Right renal cortex interstitium (tissue), 3 donors: ENCODE measurements at places on chromosomes 13 and 19. TPM values are rescaled to one million over a fixed set of nuclear protein-coding genes. Genes with fewer than 3 reads are reported as not detected.

The CEACAM7 gene
- not detected for polyA plus RNA-seq

The APC2 gene
- 1.1 TPM for polyA plus RNA-seq

The ATP8B3 gene
- polyA plus RNA-seq, result 0.65 TPM

The TNFSF11 gene
- 0.60 TPM for polyA plus RNA-seq

The CAPN12 gene
- polyA plus RNA-seq, result 4.2 TPM

DNA sequence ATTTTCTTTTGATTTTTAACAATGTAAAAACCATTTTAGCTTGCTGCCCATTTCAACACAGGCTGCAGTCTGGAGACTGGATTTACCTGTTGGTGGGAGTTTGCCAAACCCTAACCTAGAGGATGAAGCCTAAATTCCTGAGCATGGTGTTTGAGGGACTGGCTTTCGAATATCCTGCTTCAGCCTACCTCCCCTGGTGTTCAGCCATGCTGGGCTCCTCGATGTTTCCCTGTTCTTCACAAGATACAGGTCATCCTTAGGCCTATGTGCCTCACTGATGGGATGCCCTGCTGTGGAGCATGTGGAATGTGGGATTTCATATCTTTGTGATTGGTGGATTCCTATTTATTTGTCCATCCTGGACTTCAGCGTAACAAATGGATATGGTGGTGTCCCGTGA, 20.4 kb upstream of the ERCC5 start:
- DNase-seq, result no peak

GRCh38 chr13:108077284-108077683, 138.1 kb downstream of the LIG4 start:
- no peak for DNase-seq

- DNase-seq, result no peak
These were observed 86.3 kb downstream of the PCCA start for GRCh38 chr13:100175078-100175802.

- DNase-seq, result no peak
These were observed 35.6 kb upstream of the ZNF599 start for GRCh38 chr19:34808566-34808965.

DNA sequence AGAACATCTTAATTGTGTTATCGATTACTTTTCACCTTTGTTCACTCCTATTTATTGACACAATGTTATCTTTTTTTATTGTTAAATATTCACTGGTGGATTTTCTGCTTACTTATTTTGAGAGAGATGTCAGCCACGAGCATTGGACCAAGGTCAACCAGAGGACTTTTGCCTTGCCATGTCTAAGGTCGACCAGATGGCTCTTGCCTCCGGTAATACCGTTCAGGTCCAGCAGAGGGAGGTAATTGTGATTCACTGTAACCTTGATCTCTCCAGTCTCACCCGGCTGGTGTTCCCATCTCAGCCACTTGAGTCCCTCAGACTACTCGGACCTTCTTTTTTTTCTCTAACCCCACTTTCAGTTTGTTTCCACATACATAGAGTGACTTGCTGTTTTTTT, 1438.1 kb downstream of the UQCRFS1 start:
- no peak for DNase-seq

DNA sequence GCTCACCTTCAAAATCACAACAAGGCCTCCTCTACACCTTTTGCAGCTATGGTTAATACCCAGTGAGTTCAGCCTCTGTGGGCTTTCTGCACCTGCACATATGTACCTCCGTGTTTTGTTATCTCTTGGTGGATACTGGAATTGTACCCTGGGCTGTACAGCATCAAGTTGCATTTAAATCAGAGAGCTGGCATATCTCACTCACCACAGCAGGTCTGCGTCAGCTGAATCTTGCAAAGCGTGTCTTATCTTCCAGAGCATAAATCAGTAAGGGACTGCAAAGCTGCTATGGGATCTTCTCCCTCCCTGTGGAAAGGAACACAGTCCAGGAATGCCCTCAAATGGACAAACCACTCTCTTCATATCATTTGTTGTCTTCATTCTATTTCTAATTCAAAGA, 1048.7 kb downstream of the UQCRFS1 start:
- no peak for DNase-seq

DNA sequence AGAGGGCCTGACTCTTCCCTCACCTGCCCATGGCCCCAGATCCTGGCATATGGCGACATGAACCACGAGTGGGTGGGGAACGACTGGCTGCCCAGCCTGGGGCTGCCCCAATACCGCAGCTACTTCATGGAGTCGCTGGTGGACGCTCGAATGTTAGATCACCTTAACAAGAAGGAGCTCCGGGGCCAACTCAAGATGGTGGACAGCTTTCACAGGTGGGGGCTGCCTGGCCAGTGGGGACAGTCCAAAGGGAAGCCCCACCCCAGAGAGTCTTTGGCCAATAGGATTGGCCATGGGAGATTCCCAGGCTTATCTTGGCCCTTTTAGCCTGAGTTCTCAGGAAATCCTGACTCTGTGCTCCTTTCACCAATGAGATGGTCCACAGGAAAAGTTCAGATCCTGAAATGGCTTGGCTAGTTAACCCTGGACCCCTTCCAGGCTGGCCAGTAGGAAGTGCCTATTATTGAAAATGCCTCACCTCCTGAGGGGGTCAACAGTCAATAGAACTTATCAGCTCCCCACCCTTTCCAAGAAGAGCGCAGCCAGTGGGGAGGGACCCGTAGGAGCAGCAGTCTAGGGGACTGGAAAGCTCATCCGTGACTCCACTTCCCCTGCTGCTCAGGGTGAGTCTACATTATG, 7.0 kb downstream of the HRC start:
- no peak for DNase-seq

GRCh38 chr19:42174958-42175734, 42.3 kb downstream of the DEDD2 start:
- DNase-seq, result no peak

DNA sequence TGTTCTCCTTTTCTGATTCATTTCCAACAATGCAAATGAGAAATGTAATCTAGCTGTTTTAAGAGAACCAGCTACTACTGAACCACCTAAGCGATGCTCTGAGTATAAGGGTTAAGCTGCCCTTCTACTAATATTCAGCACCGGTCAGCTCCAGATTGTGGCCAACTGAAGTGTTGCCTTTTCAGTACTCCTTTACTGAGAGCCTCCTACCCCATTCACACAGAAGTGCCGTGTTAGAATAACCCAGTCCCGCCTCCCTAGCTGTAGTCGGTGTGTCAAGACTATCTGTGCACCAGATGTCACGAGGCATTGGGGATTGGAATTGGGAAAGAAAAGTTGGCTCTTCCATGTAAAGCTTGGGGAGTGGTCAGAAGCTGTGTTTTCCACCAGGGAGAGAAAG, 45.4 kb downstream of the FAM124A start:
- no peak for DNase-seq

- no peak for DNase-seq
These were observed 457.6 kb upstream of the GPC6 start for GRCh38 chr13:92769046-92769445.

DNA sequence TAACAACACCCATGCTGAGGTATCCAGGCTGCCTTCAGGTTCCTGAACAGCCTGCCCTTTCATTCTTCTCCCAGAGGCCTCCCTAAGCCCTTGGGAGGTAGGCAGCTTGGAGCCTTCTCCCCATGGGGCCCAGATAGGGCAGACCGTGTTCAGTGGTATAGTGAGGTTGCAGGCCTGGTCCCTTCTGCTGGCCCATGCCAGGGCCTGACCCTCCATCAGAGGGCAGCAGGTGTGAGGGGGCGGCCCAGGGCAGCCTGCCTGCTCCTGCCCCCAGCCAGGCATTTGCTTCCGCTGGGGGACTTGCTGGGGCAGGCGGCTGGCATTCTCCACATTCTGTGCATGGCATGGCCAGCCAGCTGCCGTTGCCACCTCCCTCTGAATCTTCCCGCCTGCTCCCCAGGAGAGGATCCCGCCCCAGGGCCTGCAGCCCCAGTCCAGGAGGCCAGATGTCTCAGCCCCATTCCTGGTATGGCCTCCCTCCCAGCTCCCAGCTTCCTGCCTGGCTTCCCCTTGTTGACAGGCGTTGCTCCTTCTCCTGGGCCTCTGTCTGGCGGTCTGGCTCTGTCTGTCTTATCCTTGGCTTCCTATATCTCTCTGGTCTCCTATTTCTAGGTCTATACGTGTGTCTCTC, 8.9 kb downstream of the CIC start:
- no peak for DNase-seq

GRCh38 chr19:12886651-12886968, 391 bp downstream of the KLF1 start:
- DNase-seq, result no peak

GRCh38 chr19:38070573-38070972, 153.4 kb downstream of the DPF1 start:
- no peak for DNase-seq

DNA sequence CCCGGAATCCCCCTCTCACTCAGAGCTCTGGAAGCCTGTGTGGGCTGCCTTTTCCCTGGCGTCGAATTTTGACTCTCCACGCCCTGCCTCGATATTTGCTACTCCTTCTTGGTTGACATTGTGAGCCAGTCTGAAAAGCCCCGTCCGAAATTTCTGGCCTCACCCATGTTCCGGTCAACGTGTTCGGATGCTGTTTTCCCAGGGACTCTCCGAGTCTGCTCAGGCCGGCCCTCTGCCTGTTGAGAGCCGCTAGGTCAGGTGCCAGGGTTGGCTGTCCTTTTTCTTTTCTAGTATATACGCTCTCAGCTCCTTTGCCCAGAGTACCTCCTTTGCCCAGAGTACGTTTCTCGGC, 6.8 kb upstream of the DGKH start:
- no peak for DNase-seq

GRCh38 chr13:22108283-22108942, 437.5 kb downstream of the FGF9 start:
- no peak for DNase-seq

GRCh38 chr19:20247016-20247683, 80.1 kb downstream of the ZNF486 start:
- peak; percentile 55 for DNase-seq

GRCh38 chr19:15290166-15290565, 42.2 kb downstream of the BRD4 start:
- DNase-seq, result no peak

GRCh38 chr19:18122860-18123795, 25.6 kb downstream of the MAST3 start:
- DNase-seq, result no peak

DNA sequence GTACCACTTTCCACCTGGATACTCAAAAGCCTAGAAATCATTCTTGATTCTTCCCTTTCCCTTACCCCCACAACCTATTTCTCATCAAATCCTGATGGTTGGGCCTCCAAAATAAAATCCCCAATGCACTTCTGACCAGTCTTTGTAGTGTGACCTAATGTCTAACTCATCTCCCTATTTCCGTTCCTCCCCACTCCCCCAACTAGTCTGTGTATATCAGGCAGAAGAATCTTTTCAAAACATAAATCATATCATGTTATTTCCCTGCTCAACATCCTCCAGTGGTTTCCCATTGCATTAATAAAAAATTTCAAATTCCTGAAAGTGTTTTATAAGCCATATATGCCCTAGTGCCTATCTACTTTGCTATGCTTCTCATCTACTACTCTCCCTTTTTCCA, 17.7 kb downstream of the CCDC122 start:
- DNase-seq, result no peak
